H9 (cell line): ENCODE measurements at places on chromosomes 1 and 21. TPM values are rescaled to one million over a fixed set of nuclear protein-coding genes. Genes with fewer than 3 reads are reported as not detected.

LCE2B gene
- total RNA-seq = not detected in 2 replicates

- DNase-seq = peak; percentile 24
- H3K36me3 ChIP-seq = no peaks in the 10 kb centered on the region
- no peak overlapping the region for H3K4me3 ChIP-seq
- H3K27ac ChIP-seq = no peak overlapping the region
- no peaks in the 10 kb centered on the region for H3K27me3 ChIP-seq
- H3K4me1 ChIP-seq = no peaks in the 10 kb centered on the region
These were observed 1660.8 kb downstream of the PLA2G4A start for GRCh38 chr1:188489336-188490112.

GRCh38 chr1:10728595-10729410 is 67.6 kb downstream of the CASZ1 start:
- no peaks in the 10 kb centered on the region for H3K36me3 ChIP-seq
- no peak overlapping the region for H3K27ac ChIP-seq
- no peak overlapping the region for H3K4me3 ChIP-seq
- DNase-seq = no peak
- no peaks in the 10 kb centered on the region for H3K4me1 ChIP-seq

DNA sequence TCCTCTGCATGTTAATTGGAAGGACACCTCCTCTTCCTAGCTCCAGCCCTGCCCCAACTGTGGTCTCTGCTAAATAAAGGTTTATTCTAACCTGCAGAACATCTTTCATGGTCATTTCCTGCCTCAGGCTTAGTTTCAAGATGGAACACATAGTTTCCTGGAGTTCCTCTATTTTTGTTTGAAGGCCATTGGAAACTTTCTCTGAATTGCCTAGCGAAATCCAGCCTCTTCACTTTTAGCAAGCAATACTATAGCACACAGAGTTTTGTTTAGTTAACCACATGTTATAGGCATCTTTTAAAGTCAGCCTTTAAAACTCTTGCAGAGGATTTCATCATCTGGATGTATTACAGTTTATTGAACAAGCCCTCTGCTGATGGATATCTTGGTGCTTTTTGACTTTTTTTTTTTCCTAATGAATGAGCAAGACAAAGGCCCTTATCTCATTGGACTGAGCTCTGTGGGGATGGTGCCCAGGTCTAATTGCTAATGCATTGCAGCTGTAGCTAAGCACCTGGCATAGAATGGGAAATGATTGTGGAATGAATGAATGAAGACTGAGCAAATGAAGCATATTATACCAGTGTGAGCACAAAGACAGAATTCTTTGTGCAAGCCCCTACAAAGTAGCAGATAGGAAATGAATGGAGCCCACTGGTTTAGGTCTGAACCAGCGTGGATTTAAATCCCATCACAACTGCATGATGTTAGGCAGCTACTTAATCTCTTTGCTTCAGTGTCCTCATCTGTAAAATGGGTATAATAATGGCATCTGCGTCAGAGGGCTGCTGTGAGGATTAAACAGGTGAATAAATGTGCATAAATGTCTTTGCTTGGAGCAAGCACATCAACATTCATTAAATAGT is 641 bp upstream of the CFAP107 start:
- H3K4me1 ChIP-seq = no peaks in the 10 kb centered on the region
- no peak overlapping the region for H3K4me3 ChIP-seq
- H3K36me3 ChIP-seq = no peaks in the 10 kb centered on the region
- no peak overlapping the region for H3K27ac ChIP-seq
- no peak for DNase-seq

ADARB1 gene
- total RNA-seq = 14.1 and 15.8 TPM in 2 replicates

DNA sequence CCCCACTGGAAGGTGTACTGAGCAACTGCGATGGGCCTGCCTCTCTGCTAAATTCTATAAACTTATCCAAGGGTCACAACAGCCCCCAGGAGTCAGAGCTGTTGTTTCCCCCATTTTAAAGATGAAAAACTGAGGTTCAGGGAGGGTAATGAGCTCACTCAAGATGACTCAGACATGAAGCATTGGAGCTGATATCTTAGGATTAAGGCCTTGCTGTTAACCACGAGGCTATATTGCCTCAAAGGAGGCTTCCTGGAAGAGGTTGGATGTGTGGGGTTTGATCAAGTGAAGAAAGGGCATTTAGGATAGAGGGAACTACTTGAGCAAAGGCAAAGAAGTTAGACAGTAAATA is 6.7 kb downstream of the LDLRAP1 start:
- H3K4me3 ChIP-seq = no peak overlapping the region
- no peaks in the 10 kb centered on the region for H3K4me1 ChIP-seq
- H3K27ac ChIP-seq = no peak overlapping the region
- no peak for DNase-seq
- H3K36me3 ChIP-seq = no peaks in the 10 kb centered on the region

DNA sequence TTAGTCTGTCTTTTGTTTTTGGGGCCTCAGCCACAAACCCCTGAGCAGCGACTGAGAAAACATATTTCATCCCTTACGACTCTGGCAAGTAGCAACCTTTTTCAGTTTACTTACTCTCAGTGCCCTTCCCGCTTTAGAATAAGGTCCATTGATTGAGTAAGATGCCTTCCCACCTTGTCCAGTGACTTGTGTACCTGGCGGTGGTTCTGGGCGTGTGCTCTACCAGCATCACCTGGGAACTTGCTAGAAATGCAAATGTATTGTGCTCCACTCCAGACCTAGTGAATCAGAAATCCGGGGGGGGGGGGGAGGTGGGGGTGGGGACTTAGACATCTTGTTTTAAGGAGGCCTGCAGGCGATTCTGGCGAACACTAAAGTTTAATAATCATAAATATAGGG is 72.1 kb downstream of the S1PR1 start:
- H3K27me3 ChIP-seq = no peaks in the 10 kb centered on the region
- peak; percentile 39 for DNase-seq
- no peaks in the 10 kb centered on the region for H3K36me3 ChIP-seq
- H3K4me3 ChIP-seq = peak overlapping the region; percentile 27; the same call in 1 of the 3 replicates
- H3K4me1 ChIP-seq = peaks cover 3% of the 10 kb centered on the region; the same call in 1 of the 2 replicates

DNA sequence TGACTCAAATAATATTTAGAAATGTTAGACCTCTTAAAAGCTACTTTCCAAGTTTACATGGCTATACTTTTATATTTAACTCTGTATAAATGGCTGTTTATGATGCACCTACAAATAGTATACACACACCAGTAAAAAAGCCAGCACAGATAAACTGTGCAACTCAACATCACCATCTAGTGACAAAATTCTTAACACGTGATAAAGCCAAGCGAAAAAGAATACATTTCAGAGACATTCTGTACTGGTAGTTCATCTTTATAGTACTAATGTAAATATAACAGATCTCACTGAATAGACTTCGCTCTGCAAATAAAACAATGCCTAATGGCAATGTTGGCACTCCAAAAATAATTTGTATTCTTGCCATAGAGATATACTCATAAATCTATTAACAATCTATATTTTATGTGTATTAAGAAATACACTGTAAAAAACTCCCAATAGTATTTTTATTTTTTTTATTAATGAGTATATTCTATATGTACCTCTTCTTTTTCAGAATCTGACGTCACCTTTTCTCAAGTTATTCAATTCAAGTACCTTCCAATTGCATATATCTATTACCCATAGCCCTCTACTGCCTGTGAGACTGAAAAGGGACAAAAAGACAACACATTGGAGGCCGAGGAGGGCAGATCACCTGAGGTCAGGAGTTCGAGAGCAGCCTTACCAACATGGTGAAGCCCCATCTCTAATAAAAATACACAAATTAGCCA is 100.2 kb downstream of the DPYD start:
- no peaks in the 10 kb centered on the region for H3K27me3 ChIP-seq
- no peaks in the 10 kb centered on the region for H3K36me3 ChIP-seq
- no peaks in the 10 kb centered on the region for H3K4me1 ChIP-seq
- no peak for DNase-seq

GRCh38 chr1:10519016-10519417 is 44.3 kb downstream of the PEX14 start:
- peaks cover 12% of the 10 kb centered on the region; the same call in 1 of the 2 replicates for H3K4me1 ChIP-seq
- H3K27me3 ChIP-seq = no peaks in the 10 kb centered on the region
- H3K27ac ChIP-seq = no peak overlapping the region
- H3K4me3 ChIP-seq = peak overlapping the region; percentile 6; the same call in 1 of the 3 replicates
- peaks cover 5% of the 10 kb centered on the region; the same call in 1 of the 2 replicates for H3K36me3 ChIP-seq

DNA sequence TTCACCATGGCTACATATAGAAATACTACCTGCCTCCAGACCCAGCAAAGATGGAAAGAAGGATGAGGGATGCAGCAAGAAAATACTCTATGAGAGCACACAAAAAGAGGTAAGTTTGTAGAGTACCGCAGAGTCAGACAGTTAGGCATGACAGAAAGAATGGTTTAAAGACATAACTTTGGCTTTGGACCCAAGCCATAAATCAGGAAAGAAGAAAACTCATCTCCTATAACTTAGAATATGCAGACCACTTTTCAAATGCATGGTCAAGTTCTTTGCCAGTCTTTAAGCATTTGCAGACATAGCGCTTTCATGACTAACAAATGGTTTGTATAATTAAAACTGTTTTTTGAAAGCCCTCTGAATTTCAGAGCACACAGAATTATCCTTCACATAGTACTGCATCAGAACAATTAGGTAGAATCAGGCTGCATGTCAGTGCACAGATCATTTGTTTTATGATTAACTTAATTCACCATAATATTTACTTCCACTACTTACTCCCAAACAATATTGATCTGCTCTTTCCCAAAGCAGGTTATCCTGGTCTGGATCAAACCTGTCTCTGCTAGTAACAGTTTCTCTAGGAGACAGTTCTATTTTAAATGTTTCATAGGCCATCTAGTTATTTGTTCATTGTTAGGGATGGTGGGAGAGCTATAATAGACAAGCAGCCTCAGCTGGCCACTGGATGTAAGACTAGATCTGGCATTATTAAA is 280.7 kb upstream of the NR5A2 start:
- no peak overlapping the region for H3K27ac ChIP-seq
- H3K4me3 ChIP-seq = no peak overlapping the region
- no peaks in the 10 kb centered on the region for H3K27me3 ChIP-seq
- DNase-seq = no peak

ZNF648 gene
- total RNA-seq = 1.1 and 1.4 TPM in 2 replicates

DNA sequence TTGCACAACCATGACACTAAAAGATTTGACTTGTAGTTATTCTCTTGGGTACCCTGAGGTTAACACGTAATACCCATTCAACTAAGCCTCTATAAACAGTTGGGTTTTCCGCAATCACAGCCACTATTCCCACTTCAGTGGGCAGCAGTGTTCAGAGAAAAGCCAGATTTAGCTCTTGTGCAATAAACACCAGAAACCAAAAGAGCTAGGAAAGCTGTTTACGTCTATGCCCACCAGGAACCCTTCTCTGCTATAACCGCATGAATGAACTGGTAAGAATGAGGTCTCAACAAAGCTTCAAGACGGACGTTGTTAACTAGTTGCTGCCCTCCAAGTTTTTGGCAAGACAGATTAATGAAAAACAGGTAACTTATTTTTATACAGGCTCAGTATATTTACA is 101.3 kb downstream of the SLC45A1 start:
- no peak overlapping the region for H3K27ac ChIP-seq
- H3K4me3 ChIP-seq = no peak overlapping the region
- no peaks in the 10 kb centered on the region for H3K27me3 ChIP-seq
- H3K36me3 ChIP-seq = peaks cover 19% of the 10 kb centered on the region
- DNase-seq = no peak

DNA sequence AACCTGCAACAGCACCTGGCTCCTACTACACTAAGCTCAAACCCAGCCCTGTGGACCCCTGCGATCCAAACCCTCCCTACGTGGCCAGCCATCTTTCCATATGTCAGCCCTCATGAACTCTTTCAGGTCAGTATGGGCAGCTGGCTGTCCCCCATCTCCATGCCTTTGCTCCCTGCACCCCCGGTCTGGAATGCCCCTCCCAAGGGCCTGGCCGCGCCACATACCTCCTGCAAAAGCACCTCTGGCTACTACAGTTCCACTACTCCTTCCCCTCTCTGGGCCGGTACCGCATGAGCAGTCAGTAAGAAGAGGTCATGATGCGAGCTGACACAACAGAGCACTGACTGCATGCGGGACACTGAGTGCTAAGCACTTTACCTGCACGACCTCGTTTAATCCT is 10.0 kb upstream of the TAGLN2 start:
- H3K4me3 ChIP-seq = no peak overlapping the region
- H3K4me1 ChIP-seq = no peaks in the 10 kb centered on the region; the same call in 1 of the 2 replicates
- no peaks in the 10 kb centered on the region for H3K27me3 ChIP-seq
- no peak for DNase-seq
- H3K36me3 ChIP-seq = peaks cover 16% of the 10 kb centered on the region

DNA sequence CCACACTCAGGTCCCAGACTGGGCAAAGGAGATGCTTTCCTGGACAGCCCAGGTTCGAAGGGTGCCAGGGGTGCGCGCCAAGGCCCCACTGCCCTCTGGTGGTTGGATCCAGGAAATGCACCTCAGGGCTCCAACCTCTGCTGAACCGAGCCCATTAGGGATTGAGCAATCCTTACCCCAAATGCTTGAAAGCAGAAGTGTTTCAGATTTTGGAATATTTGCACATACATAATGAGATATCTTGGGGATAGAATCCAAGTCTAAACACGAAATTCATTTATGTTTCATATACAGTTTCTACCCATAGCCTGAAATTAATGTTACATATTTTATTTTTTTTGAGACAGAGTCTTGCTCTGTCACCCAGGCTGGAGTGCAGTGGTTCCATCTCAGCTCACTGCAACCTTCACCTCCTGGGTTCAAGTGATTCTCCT is 57.4 kb downstream of the SLC9A1 start:
- H3K4me1 ChIP-seq = no peaks in the 10 kb centered on the region
- peak; percentile 81 for DNase-seq
- no peaks in the 10 kb centered on the region for H3K36me3 ChIP-seq
- no peak overlapping the region for H3K27ac ChIP-seq

LENEP gene
- 1.4 and 2.8 TPM in 2 replicates for total RNA-seq

- peaks cover 12% of the 10 kb centered on the region for H3K36me3 ChIP-seq
- no peak for DNase-seq
- no peaks in the 10 kb centered on the region for H3K27me3 ChIP-seq
- H3K27ac ChIP-seq = no peak overlapping the region
- no peak overlapping the region for H3K4me3 ChIP-seq
These were observed 75.1 kb downstream of the UCHL5 start for GRCh38 chr1:192984080-192984479.

SPRR1A gene
- total RNA-seq = not detected in 2 replicates

- no peak overlapping the region for H3K4me3 ChIP-seq
- no peaks in the 10 kb centered on the region for H3K36me3 ChIP-seq
- peak; percentile 44 for DNase-seq
- no peak overlapping the region for H3K27ac ChIP-seq
- H3K27me3 ChIP-seq = no peaks in the 10 kb centered on the region
These were observed 185.8 kb downstream of the MRPL39 start for GRCh38 chr21:25421321-25422028.

- H3K4me1 ChIP-seq = peaks cover 4% of the 10 kb centered on the region; the same call in 1 of the 2 replicates
- no peaks in the 10 kb centered on the region for H3K36me3 ChIP-seq
- H3K4me3 ChIP-seq = peak overlapping the region; percentile 24; the same call in 2 of the 3 replicates
- H3K27ac ChIP-seq = no peak overlapping the region
- DNase-seq = no peak
- no peaks in the 10 kb centered on the region for H3K27me3 ChIP-seq
These were observed 116.0 kb downstream of the IER5 start for GRCh38 chr1:181204530-181204929.
